ENCODE measurements at places on chromosomes 3 and 15.

DNA sequence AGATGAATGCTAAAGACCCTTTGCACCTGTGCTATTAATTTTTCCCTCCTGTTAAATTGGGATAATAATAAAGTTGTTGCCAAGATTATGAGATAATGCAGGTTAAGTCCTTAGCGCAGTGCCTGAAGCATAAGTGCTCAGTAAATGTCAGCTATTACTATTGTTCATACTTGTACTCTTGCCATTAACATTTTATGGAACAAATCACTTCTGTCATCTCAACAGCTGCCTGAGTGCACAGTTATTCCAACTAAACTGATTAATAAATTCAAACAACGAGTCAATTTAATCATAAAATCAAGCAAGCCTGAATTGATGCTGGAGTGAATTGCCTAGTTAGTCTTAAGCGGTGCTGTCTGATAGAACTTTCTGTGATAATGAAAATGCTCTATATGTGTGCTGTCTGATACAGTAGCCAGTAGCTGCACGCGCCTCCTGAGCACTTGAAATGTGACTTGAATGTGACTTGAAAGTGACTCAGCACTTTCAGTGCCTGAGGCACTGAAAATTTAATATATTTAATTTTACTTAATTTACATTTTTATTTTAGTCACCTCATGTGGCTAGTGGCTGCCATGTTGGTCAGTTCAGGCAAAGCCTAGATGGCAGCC, 198.7 kb upstream of the PFN2 start:
- DNase-seq, result no peak

GRCh38 chr15:74019734-74020133, 25.2 kb downstream of the PML start:
- DNase-seq, result no peak

DNA sequence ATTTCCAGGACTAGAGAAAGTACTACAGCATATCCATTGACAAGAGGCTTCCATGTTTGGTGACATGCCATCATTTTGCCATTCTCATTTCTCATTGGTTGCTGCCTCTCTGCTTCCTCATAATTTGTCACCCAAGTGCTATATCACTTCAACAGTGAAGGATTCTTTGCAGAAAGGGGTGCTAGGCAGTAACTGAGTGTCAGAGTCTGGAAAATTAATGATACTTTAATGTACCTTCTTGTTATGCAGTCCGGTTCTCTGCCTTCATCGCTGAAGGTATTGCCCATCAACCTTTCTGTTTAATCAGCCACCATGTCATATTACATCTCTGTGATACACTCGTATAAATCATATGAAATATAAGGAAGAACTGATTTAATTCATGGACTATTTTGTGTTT, 550.3 kb downstream of the ROBO2 start:
- no peak for DNase-seq

- DNase-seq, result no peak
Measured at GRCh38 chr15:79962178-79962577, 8.8 kb downstream of the BCL2A1 start.

DNA sequence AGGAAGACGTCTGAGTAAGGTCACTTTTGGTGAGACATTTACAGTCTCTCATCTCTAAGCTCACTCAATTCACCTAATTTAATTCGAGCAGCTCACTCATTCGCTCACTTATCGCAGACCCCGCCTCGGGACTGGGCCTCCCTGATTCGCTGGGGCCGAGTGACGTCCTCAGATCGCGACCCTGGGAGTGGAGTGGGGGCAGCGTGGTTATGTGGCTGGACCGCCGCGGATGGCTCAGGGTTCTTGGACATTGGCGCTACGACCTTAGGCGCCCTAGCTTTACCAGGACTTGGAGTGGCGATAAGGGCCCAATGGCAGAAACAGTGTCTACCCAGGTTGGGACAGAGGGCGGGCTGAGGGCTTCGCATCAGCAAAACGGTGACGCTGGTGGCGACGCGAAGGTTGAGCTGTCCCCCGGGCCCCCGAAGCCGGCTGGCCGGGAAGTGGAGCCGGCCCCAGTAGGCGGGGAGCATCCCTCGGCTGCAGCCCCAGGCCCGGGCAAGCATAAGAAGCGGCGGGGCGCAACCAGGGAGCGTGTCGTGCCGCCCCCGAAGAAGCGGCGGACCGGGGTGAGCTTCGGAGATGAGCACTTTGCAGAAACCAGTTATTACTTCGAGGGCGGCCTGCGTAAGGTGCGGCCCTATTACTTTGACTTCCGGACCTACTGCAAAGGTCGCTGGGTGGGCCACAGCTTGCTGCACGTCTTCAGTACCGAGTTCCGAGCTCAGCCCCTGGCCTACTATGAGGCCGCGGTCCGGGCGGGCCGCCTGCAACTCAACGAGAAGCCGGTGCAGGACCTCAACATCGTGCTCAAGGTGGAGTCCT, at the start of gene RPUSD2:
TSS of gene RPUSD2 (plus strand) at position 171 of the 825 bp plus-strand sequence. CDS start at position 210, 39 bp downstream.
- DNase-seq, result peak; percentile 77

DNA sequence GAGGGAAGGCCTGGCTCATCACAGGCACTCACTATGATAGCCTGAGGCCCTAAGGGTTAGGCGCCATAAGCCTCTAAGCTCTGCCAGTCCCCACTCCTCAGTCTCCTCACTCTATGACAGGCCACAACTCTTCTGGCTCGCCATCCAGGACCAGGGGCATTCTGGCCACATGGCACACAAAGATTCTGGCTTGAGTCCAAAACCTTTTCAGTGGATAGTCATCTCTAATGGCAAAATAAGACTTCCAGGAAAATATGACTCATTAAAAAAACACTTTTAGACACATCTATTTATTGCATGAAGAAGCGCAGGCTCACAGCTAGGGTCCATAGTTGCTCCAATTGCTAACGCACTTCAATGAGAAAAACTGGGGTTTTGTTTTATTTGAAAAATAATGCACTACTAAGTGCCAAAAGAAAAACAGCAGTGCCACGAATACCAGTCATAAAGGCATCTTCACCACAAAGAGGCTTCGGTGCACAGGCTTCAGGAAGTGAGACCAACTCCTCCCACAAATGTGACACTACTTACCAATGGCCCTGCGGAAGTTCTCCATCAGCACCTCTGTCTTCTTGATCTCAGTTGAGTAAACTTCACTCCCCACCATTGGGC, 11.1 kb downstream of the RUVBL1 start:
- peak; percentile 77 for DNase-seq
